Stimulated activated CD4-positive, alpha-beta T cell treated with anti-CD3 and anti-CD28 coated beads, TNF-alpha, amount 100 ng/mL, for 1 hour (primary cell): ENCODE measurements at places on chromosomes 13 and 19.

- no peak for DNase-seq
These were observed 2.9 kb upstream of the PTOV1 start for GRCh38 chr19:49847731-49848696.

- DNase-seq: no peak
These were observed 25.0 kb upstream of the TNFSF11 start for GRCh38 chr13:42548731-42549551.

DNA sequence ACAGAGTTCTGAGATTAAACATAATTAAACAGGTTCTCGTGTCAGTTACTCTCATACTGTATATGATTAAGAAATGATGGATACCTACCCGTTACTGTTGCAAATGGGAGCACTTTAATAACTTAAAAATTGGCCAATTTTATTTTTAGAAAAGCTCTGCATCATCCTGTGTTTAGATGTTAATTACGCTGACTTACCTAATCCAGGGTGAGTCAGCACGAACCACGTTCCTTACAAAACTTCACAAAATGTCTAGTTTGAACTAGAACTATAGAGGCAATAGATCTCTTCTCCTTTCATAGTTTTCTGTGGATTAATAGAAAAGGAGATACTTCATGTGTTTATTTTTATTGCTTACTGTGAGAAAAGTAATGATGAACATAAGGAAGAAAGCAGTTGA, 363.9 kb downstream of the MYO16 start:
- no peak for DNase-seq

GRCh38 chr13:106173346-106173745, 362.1 kb downstream of the EFNB2 start:
- no peak for DNase-seq

DNA sequence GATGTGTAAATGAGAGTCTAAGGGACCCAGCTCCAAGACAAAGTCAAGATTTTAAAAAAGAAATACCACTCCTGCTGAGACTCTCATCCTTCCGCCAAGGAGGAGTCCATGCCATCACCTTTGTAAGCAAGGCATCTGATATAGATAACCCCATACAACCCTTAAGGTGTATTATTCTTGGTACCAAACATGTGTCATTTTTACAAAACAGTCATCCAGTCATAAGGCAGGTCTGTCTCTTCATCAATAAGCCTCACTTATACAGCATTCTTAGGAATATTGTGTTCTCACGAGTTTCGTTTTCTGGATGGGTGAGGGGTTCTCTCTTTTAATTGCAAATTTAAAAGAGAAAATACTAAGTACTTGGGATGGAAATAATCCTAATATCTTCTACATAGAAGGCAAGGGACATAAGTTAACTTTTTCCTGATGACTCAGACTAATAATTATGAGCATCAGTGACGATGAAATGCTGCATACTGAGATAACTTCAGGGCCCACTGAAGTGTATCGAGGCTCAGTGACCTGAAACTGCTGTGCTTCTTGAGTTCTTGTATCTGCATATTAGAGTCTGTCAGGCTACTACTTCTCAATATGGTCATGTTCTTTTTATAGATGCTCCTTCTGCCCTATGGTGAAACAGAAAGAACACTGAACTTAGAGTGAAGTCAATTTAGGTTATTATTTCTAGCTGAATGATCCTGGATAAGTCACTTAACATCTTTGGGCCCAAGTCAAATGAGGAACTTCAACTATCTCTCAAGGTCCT, 166.6 kb downstream of the KLF12 start:
- DNase-seq: no peak

GRCh38 chr19:15282311-15282705, 50.0 kb downstream of the BRD4 start:
- no peak for DNase-seq

- no peak for DNase-seq
These were observed 41.1 kb downstream of the GPR12 start for GRCh38 chr13:26719356-26719945.

DNA sequence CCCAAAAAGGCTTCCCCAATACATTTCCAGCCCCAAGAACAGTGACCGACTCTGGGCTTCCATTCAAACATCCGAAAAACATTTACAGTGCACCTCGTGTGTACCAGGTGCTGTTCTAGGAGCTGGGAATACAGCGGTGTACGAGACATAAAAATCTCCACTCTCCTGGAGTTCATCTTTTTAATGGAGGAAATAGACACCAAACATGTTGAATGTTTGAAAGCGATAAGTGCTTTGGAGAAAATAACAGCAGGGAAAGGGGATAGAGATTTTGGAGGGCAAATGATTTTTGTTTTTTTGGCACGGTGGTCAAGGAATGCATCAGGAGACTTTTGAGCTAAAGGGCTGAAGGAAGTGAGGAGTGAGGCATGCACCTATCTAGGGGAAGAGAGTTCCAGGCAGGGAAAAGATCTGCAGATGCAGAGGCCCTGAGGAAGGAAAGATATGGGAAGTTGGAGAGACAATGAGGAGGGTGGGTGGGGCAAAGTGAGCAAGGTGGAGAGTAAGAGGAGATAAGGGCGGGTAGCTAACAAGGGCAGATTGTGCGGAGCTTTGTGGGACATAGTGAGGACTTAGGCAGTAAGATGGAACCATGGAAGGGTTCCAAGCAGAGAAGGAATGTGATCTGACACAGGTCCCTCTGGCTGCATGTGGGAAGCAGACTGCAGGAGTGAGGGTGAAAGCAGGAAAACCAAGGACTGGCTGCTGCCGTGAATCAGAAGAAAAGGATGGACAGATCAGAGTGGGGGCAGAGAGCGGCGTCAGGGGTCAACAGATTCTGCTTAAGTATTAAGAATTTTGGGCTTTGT, 703 bp upstream of the FBL start:
- DNase-seq: no peak

GRCh38 chr13:43411211-43411610, 375.6 kb downstream of the ENOX1 start:
- DNase-seq: no peak

GRCh38 chr19:489418-490196, 6.7 kb upstream of the MADCAM1 start:
- DNase-seq: no peak

DNA sequence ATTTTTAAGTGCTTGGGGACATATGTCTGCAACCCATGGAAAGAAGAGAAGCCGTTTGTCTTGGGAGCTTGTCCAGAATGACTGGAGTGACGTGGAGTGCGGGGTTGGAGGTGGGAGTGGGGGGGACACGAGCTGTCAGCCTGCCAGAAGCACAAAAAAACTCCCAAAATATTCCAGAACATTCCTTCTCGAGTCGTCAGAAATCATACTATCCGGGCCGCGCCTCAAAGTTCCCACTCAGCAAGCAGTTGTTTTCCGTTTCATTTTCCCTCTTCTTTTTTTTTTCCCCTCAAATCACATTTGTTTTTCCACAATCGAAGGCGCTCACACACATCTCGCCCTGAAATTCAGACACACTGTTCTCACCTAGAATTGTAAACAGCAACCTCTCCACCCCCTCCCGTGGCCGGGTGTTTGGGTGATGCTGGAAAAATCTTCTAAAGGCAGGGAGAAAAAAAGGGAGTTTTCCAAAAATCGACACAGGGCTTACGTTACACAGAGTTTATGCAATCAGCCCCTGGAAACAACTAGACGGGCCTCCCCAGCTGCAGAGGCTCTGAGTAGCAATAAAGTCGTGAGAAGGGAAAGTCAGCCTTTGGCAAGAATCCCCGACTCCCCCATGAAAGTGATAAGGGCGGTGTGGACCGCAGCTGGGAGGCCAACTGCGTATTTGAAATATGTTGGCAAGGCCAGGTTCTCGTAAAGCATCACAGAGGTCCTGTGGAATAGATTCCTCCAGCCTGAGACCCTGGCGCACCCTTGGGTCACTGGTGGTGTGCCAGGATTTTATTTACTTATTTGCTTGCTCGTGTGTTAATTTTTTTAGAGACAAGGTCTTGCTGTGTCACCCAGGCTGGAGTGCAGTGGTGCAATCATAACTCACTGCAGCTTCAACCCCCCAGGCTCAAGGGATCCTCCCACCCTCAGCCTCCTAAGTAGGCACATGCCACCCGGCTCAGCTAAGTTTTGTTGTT, 31.2 kb upstream of the KLF2 start:
- no peak for DNase-seq

DNA sequence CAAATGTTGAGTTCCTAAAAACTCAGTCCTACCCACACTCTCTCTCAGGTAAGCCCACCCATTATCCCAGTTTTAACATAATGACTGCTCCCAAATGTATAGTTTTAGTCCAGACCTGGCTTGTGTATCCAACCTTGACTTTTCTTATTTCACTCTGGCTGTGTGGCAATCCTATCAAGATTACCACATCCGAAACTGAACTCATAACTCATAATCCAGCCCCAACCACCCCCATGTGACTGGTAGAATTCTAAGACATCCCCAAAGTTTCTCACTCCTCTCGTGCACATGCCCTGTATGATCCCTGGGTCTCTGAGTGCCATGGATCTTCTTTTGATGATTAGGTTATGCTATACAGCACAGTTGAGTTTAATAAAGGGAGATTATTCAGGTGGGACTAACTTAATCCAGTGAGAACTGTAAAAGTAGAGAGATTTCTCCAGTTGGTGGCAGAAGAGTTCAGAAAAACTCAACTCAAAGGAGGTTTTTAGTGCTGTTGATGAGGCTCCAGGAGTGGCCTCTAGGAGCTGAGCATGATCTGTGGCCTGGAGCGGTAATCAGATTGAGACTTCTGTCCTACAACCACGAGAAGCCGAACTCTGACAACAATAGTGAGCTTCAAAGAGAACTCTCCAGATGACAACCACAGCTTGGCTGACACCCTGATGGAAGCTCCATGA, 413.4 kb downstream of the ZNF536 start:
- DNase-seq: no peak

DNA sequence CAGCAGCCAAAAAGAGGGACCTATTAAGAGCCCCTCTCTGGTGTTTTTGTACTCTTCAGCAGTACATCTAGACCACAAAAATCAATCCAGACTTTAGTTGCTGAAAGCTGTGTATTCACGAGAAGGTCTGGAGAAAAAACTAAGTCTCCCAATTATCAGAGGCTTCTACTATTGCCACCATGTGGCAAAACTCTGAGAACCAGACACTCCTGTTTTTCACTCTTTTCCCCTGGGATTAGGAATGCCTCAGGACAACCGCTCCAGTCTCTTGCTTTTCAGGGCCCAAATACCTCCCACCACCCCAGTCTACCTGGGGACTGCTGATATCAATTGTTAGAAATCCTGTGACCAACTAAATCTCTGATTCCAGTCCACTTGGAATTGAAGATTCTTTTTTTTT, 30.1 kb upstream of the OBI1 start:
- no peak for DNase-seq

DNA sequence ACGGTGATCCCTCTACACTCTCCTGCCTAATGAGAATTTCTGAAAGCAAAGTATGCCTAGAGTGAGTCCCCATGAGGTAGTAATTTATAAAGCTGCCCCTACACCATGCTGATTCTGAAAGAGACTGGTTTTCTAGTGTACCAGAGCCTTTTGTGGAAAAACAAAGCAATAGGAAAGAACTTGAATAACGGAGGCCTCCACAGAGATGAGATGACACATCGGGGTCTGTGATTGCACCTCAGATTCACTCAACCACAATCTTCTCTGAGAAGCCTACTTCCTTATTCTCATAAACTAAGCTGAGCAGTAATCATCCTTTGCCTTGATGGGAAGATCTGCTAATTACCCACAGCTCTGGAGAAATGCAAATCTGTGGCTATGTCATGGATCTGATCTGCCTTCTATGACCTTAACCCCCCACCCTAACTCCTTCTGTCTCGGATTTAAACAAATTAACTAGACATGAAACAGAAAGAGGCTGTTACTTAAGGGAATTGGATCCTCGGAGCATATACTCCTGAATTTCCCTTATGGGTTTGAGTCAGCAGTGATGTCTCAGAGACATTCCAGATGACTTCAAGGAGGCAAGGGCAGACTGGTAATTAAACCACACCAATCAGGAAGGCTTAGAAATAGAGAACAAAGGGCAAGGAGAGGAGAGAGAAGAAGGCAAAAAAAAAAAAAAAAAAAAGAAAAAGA, 128.0 kb downstream of the DCT start:
- DNase-seq: no peak

- DNase-seq: peak; percentile 58
These were observed 2.2 kb upstream of the PLEKHG2 start for GRCh38 chr19:39410017-39410830.

GRCh38 chr13:89150362-89150761, 1479.2 kb downstream of the SLITRK5 start:
- no peak for DNase-seq

DNA sequence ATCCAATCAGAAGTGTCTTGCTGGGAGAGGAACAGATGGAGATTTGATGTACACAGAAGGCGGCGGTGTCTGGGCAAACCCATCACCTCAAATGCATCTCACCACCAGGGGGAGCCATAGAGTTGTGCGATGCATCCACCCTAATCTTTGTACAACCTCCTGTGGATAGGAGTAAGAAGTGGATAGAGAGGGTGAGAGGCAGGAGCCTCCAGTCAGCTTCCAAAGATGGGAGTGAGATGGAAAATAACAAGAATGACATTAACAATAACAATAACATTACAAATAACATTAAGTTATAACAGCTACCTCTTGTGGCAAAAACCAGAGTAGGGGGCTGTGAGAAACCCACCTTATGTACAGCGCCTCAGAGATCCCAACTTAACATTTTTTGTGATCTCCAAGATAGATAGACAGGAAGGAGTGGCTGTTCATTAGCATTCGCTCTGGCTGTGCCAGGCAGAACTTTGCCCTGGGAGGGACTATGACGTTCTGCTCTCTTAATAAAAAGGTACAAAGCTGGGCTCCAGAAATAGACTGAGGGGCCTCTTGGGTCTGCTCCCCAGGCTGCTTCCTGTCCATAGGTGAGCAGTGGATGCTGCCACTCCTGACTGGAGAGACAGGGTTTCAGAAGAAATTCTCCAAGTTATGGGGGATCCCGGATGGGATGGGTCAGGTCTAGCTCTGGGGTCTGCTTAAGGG, 5.2 kb upstream of the CEACAM18 start:
- DNase-seq: peak; percentile 54

DNA sequence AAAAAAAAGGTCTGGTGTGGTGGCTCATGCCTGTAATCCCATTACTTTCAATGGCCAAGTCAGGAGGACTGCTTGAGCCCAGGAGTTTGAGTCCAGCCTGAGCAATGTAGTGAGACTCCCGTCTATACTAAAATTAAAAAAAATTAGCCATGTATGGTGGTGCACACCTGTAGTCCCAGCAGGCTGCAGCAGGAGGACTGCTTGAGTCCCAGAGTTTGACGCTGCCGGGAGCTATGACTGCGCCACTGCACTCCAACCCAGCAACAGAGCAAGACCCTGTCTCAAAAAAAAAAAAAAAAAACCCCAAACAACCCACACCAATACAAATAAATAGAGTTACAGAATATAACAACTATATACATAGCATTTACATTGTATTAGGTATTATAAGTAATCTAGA, 65.7 kb downstream of the MICU2 start:
- no peak for DNase-seq
